A172 (cell line): ENCODE measurements at places on chromosomes 5 and 9. TPM values are rescaled to one million over a fixed set of nuclear protein-coding genes. Genes with fewer than 3 reads are reported as not detected.

Gene CCL19
- total RNA-seq, result not detected in 2 replicates

Gene RHOBTB3
- total RNA-seq, result 199 and 274 TPM in 2 replicates

Gene POU5F2
- total RNA-seq, result 0.36 and 0.53 TPM in 2 replicates

Gene WDR38
- total RNA-seq, result not detected in 2 replicates

Gene CCDC112
- total RNA-seq, result 18.0 and 23.3 TPM in 2 replicates
